Progenitor cell of endocrine pancreas (in vitro differentiated cells): ENCODE measurements at places on chromosomes 2 and 18. TPM values are rescaled to one million over a fixed set of nuclear protein-coding genes. Genes with fewer than 3 reads are reported as not detected.
A peak's percentile ranks its signal among the peaks of the same experiment; 100 is the strongest.

CAB39 gene
- 44.1 and 49.0 TPM in 2 replicates for total RNA-seq

VSNL1 gene
- 1.1 TPM in 2 replicates for total RNA-seq

ZSWIM2 gene
- total RNA-seq, result not detected in 2 replicates

GRP gene
- total RNA-seq, result not detected in 2 replicates

NTSR2 gene
- total RNA-seq, result not detected in 2 replicates

IL1RN gene
- total RNA-seq, result not detected in 2 replicates

BOLL gene
- total RNA-seq, result 0.22 and 0.51 TPM in 2 replicates

KCNG3 gene
- 0.16 and 0.31 TPM in 2 replicates for total RNA-seq

PGAP1 gene
- total RNA-seq, result 49.2 and 54.8 TPM in 2 replicates

PRKAG3 gene
- not detected in 2 replicates for total RNA-seq

STK25 gene
- total RNA-seq, result 217 and 226 TPM in 2 replicates

GRCh38 chr2:234324116-234324515, 172.8 kb downstream of the ARL4C start:
- DNase-seq, result no peak

- no peak for DNase-seq
Observed at GRCh38 chr2:68463287-68463877, 3.7 kb downstream of the FBXO48 start.

GRCh38 chr18:14914771-14915170, 166.8 kb downstream of the ANKRD30B start:
- no peak for DNase-seq

- DNase-seq, result no peak
Observed at GRCh38 chr2:18957909-18958308, 368.5 kb upstream of the NT5C1B start.

DNA sequence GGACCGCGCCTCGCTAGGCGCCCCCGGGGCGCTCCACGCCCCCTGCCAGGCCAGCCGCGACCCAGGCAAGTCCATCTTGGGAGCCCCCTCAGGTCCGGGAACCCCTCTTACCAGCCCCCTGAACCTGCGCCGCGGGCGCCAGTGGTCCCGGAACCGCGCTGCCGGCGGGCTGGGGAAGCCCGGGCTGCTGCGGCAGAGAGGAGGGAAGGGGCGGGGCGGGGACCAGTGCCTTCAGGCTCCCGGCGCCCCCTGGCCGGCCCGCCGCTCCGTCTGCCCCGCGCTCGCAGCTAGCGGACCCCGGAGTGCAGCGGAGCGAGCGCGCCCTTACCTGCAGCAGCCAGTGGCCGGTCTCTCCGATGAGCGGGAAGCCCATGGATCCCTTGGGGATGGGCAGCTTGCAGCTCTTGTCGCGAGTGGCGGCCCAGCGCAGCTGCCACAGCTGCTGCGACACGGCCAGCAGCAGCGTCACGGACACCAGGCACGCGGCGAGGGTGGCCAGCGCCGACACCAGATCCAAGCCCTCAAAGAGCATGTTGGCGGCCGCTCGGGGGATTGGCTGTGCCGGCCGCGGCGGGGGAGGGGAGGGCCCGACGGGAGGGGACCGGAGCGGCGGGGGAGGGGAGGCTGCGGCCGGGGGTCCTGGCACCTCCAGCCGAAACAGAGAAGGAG, at the start of gene CYP26B1:
TSS of gene CYP26B1 (minus strand) at position 560 of the 669 bp plus-strand sequence. CDS start at position 532, 28 bp downstream.
- no peak for DNase-seq

GRCh38 chr18:10235661-10235952, 218.8 kb upstream of the APCDD1 start:
- DNase-seq, result no peak

- DNase-seq, result no peak
Observed at GRCh38 chr2:207571370-207571769, 41.6 kb downstream of the CREB1 start.

GRCh38 chr2:45860136-45861121, 209.0 kb downstream of the PRKCE start:
- no peak for DNase-seq

GRCh38 chr2:65142515-65142914, 12.6 kb upstream of the RAB1A start:
- no peak for DNase-seq

GRCh38 chr18:39801010-39801409, 2154.0 kb upstream of the PIK3C3 start:
- no peak for DNase-seq

DNA sequence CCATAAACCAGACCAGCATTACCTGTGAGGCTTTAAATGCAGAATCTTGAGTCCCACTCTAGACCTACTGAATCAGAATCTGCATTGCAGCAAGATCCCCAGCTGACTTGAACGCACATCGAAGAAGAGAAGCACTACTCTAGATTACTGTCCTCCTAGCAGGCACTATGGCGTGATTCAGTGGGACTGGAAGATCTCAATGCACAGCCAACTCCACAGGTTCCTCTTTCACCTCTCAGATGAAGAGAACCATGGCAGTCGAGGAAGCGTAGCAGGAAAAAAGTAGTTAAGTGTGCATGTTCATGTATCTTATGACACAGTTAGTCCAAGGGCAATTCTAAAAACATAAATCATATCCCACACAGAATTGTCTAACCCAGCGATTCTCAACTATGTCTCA, 97.4 kb downstream of the STK39 start:
- DNase-seq, result no peak

DNA sequence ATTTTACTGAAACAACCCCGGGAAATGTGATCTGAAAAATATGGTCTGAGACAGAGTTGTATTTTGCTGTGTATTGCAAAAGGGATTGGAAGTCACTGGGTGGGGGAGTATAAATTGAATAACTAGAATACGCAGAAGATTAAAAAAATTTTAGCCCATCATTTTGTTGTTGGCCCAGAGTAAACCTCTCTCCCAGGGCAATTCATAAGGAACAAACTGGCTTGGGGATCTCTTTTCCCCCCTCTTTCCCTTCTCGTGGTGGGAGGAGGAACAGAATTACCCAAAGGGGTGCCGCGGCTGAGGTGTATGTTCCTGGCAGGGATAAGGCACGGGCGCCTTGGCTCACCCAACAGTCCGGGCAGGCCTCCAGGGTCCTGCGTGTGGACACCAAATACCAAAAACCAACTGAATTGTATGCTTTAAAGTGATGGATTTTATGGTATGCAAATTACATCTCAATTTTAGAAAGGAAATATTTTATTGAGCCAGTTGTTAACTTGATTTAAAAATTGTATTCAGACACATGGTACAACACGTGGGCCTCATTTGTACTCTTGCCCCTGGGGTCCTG, 121.2 kb upstream of the SPRED2 start:
- DNase-seq, result no peak

GRCh38 chr2:238231809-238232208, 8.0 kb downstream of the HES6 start:
- no peak for DNase-seq

- DNase-seq, result peak; percentile 14
Observed at GRCh38 chr2:48530033-48530811, at the start of gene STON1. Gene STON1, plus strand, starts transcription at chr2:48530154. Its CDS starts 50,480 bp downstream, at chr2:48580634.

DNA sequence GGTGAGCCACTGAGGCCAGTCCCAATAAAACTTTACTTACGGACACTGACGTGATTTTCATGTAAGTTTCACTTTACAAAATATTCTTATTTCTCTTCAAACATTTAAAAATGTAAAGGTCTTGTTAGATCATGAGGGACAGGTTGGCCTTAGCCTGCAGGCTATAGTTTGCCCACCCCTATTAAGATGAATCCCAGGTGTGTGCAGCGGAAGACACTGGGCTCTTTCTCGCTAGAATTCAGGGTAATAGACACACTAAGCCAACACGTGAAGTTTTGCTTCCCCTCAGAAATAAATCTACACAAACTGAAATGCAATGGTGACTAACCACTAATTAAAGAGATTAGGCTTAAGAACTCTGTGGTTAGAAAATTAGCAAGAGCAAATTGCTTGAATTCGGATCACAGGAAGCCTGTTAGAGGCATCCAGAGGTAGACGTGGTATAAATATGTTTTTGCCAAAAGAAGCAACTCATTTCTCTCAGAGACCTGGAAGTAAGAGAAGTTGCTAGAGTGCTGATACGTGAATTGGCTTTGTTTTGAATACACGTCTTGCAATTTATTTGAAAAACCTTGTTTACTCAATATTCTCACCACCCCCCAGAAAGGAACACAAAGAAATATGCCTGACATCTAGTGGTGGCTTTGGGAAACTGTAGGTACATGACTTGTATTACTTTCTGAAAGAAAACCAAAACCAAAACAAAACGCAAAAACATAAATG, 151.6 kb downstream of the DTNB start:
- DNase-seq, result no peak

DNA sequence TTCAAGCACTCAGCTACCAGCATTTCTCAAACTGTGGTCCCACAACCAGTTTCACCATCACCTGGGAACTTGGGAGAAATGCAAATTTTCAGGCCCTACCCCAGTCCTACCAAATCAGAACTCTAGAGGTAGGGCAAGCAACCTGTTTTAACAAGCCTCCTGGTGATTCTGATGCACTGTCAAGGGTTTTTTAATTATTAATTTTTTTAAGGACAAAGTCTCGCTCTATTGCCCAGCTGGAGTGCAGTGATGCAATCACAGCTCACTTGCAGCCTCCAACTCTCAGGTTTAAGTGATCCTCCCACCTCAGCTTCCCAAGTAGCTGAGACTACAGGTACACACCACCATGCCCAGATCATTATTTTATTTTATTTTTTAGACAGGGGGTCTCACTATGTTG, 7.8 kb downstream of the ACMSD start:
- DNase-seq, result no peak

- no peak for DNase-seq
Observed at GRCh38 chr18:23257686-23258565, 122.6 kb downstream of the CABLES1 start.

DNA sequence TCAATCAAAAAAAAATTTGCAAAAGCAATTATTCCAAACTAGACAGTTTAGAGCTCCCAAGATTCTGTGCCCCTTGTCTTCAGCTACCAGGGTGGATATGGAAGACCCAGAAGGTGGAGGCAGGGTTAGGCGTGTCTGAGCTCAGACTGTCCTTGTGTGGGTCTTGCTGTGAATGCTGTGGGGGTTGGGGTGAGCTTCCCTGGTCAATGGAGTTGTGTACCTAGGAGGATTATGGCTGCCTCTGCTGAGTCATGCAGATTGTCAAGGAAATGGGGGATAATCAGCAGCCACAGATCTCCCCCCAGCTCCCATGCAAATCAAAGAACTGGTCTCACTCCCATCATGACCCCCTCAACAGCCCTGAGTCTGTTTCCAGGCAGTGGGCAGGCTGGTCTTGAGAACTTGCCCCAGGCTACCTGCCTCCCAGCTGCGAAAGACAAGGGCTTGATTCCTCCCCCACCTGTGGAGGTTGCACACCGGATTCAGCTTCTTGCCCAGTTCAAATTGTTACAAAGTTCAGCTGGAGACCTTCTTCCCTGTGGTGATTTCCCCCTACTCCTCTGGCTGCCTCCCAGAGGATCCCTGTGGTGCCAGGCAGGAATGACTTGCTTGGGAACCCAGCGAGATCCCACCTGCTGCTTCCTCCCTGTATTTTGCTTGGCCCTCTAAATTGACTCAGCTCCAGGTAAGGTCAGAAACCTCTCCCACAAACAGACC, 77.0 kb downstream of the RAD51AP2 start:
- DNase-seq, result no peak

GRCh38 chr18:21896732-21897336, 156.2 kb downstream of the MIB1 start:
- no peak for DNase-seq

DNA sequence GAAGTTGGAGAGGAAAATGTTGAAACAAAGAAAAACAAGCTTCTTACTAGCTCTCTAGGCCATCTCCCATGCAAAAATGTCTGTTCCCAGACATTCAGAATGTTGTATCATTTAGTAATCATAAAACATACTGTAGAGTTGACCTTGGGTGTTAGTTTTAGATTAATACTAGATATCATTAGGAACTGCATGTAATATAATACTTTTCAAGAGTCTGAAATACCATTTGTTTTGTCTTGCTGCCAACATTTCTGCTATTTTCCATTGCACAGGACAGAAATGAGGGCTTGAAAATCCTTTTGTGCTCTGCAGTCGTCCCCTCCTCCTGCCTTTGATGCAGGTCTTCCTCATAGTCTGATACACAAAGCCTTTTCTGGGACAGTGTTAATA, 89.5 kb upstream of the RBMS1 start:
- DNase-seq, result no peak

- peak; percentile 16 for DNase-seq
Observed at GRCh38 chr18:52288403-52289004, 51.5 kb upstream of the DCC start.

GRCh38 chr2:175872721-175873120, 129.3 kb downstream of the LNPK start:
- no peak for DNase-seq

- no peak for DNase-seq
Observed at GRCh38 chr2:10654069-10654468, 35.7 kb downstream of the NOL10 start.

DNA sequence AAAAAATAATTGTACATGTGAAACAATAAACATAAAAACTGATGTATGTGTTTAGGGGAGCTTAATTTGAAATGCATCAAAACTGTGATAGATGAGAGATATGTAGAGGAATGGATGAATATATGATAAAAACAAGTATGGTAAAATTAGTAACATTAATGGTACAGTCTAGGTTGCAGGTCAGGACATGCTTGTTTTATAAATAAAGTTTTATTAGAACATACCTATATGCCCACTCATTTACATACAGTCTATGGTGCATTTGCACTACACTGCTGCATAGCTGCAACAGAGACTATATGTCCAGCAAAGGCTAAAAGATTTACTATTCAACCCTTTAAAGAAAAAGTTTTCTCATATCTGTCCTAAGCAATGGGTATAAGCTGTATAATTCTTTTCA, 236.6 kb upstream of the CCDC68 start:
- no peak for DNase-seq

GRCh38 chr18:48132797-48133655, 202.6 kb upstream of the SMAD2 start:
- DNase-seq, result no peak
